Sigmoid colon (tissue), 7 donors: ENCODE measurements at places on chromosomes 7 and 10. TPM values are rescaled to one million over a fixed set of nuclear protein-coding genes. Genes with fewer than 3 reads are reported as not detected.

DNA sequence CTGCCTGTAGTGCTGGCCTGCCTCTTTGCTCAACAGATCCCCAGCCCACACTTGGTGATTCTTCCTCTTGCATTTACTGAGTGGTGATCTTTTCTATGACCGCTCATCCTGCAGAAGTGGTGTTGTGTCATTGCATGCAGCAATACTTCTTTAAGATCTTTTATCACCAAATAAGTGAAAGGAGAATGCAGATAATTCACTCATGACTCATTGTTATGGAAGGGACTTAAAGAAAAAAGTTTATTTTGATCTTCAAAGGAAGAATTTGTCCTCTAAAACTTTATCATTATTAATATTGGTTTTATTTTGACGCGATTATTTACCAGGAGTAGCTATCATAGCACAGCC, 489.1 kb upstream of the CELF2 start:
- H3K36me3 ChIP-seq, result no peaks in the 10 kb centered on the region
- H3K27me3 ChIP-seq, result no peaks in the 10 kb centered on the region
- no peak for DNase-seq
- no peak overlapping the region for H3K4me3 ChIP-seq
- peaks cover 7% of the 10 kb centered on the region for H3K4me1 ChIP-seq

DNA sequence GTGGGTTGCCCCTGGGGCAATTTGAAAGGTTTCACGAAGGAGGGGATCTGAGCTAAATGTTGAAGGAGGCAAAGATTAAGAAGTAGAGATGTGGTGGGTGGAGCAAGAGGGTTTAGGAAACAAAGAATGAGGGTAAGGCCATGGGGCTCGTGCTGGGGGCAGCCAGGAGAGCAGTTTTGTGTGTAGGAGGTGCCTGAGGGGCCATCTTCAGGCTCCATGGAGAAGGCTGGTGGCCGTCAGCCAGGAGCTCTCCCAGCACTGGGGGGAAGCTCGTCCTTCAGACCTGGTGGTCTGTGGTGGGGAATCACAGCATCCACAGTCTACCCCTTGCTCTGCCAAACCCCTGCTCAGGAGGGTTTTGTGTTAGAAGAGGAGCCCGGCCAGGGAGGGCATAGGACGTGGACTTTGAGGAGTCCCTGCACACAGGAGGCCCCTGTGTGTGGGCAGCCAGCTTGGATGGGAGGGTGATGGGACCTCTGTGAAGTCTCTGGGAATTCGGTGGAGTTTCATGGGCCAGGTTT, 11.8 kb upstream of the CXCL12 start:
- H3K36me3 ChIP-seq, result no peaks in the 10 kb centered on the region
- H3K4me1 ChIP-seq, result no peaks in the 10 kb centered on the region
- H3K27me3 ChIP-seq, result no peaks in the 10 kb centered on the region
- no peak overlapping the region for H3K4me3 ChIP-seq

Gene AKR1C4
- total RNA-seq, result not detected

DNA sequence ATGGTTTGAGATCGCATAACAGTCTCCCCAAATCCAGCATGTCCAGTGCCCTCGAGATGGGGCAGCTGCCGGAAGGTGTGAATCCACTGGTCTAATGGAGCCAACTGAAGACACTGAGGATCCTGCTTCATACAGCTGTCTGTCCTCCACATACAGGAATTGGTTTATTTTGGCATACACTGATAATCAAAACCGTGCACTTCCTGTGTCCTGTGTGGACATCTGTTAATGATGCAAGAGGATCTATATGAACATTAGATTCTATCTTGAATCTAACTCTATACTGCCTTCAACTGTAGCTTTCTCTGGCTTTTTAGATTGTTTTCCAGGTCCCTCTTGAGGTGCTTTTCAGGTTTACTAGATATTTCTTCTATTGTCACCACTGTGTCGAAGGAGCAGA, 3.0 kb upstream of the JAZF1 start:
- H3K27ac ChIP-seq, result no peak overlapping the region
- no peak overlapping the region for H3K4me3 ChIP-seq
- no peaks in the 10 kb centered on the region for H3K27me3 ChIP-seq
- no peak for DNase-seq
- H3K4me1 ChIP-seq, result peaks cover 24% of the 10 kb centered on the region

DNA sequence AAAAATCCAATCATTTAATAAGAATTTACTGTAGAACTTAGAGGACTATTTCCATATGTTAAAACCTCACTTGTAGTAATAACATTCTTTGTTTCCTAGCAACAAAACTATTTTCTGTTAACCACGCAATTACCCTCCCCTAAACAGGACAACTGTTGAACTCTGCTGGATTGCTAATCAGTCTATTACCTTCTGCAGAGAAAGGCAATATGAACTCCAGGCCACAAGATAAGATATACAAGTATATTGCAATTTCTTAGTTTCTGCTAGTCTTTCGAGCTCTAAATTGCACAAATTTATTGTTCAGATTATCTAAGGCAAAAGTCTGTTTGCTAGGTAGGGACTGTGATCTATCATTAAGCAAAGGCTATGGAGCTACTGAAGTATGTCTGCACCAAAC, 920.1 kb upstream of the LRRN3 start:
- H3K27me3 ChIP-seq, result no peaks in the 10 kb centered on the region
- H3K27ac ChIP-seq, result no peak overlapping the region
- DNase-seq, result no peak
- no peak overlapping the region for H3K4me3 ChIP-seq
- no peaks in the 10 kb centered on the region for H3K36me3 ChIP-seq

DNA sequence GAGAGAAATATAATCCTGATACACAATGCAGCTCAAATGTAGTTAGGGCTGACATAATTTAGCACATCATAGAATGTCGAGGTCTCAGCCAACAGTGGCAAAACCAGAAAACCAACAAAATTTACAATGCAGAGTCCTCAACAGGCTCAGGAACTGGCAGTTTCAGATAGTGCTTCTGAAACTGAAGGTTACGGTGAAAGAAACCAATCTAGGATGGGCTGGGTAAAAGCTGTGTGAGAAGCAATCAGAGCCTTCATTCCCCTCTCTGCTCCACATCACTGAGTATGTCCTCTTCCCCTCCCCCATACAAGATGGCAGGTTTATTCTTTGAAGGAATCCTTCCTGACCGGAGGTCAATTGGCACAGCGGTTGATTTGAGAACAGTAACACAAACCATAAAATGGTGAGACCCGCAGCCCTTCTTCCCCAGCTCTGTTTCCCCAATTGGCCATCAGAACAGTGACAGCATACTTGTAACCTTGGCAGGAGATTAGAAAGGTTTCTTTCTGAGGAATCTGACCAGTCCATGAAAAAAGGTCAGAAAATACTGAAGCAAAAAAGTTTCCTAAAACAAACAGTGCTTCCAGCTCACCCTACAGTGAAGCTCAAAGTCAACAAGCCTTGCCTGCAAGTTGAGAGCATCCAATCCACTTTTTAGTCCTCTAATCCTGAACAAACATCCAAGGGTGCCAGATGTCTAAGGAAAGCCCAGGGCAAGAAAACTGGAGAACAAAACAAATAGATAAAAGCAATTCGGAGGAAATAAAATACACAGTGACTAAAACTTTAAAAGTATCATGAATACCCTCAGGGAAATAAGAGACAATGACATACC, 53.9 kb upstream of the IL6 start:
- no peak overlapping the region for H3K27ac ChIP-seq
- no peaks in the 10 kb centered on the region for H3K27me3 ChIP-seq

DNA sequence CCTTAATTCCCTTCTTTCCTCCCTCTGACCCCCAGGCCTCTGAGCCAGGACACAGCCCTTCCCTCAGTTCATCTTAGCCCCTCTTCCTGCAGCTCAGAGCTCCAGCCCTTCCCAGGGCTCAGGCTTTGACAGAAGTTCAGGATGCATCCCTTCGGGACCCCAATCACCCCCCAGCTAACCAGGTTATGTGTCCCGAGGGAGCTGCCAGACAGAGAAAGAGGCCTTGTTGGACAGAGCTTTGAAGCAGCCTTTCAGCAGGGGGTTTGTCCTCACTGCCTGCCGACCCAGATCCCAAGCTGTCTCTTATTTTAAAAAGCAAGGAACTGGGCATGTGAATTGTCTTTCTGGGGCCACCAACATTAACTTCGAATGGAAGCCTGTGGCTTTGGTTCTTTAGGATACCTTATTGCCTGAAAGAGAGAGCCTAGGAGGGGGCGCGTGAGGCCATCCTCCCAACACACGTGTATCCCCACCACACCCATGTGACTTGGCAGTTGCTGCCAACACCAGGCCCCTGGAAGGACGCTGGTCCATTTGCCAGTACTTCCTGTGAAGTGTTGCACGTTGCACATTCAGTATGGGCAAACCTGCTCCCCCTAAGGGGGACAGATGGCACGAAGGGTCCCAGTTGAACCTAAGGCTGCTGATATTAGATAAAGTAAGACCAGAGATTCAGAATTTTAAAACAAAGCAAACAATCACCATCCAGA, 858 bp downstream of the CCDC136 start:
- H3K36me3 ChIP-seq, result no peaks in the 10 kb centered on the region
- H3K27me3 ChIP-seq, result no peaks in the 10 kb centered on the region
- DNase-seq, result peak; percentile 78
- H3K27ac ChIP-seq, result no peak overlapping the region

Gene GATA3
- total RNA-seq, result not detected

- DNase-seq, result no peak
- H3K36me3 ChIP-seq, result no peaks in the 10 kb centered on the region
- no peaks in the 10 kb centered on the region for H3K4me1 ChIP-seq
- H3K4me3 ChIP-seq, result no peak overlapping the region
- no peaks in the 10 kb centered on the region for H3K27me3 ChIP-seq
- H3K27ac ChIP-seq, result no peak overlapping the region
These were observed 96.8 kb upstream of the DGKB start for GRCh38 chr7:14999331-14999730.
